CD4-positive, alpha-beta T cell treated with Interleukin-17A for 4 hours (primary cell): ENCODE measurements at places on chromosomes 7 and 10.

DNA sequence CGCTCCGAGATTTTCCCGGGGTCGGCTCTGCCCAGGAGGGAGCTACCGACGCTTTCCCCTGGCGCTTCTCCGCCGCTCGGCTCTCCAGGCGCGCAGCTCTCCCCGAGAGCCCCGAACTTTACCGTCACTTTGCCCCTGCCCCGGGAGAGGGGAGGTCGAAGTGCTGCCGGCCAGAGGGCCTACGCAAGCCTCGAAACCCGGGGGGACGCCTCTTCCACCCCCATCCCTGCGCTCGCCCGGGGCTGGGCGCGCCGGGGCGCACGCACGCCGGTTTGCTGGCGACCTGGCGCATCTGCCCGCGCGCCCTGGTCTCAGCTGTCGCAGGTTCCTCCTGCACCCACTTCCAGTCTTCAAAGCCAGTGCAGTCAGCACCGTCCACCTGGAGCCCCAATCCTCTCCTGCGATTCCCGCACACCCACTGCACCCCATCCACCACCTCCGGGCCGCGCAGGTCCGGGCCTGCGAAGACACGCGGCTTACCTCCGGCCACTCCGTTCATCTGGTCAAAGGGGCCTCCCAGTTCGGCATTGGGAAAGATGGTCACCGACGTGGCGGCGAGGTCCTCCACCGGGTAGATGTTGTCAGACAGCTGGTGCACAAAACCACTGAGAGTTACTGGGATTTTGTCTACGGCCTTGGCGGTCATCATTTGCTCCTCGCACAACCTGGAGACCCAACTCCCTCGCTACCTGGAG is 638 bp downstream of the EGR2 start:
- peak; percentile 30 for DNase-seq

- no peak for DNase-seq
Observed at GRCh38 chr10:23174074-23174976, 17.8 kb upstream of the PTF1A start.

GRCh38 chr7:123070702-123071286 is 75.3 kb upstream of the TAS2R16 start:
- no peak for DNase-seq

DNA sequence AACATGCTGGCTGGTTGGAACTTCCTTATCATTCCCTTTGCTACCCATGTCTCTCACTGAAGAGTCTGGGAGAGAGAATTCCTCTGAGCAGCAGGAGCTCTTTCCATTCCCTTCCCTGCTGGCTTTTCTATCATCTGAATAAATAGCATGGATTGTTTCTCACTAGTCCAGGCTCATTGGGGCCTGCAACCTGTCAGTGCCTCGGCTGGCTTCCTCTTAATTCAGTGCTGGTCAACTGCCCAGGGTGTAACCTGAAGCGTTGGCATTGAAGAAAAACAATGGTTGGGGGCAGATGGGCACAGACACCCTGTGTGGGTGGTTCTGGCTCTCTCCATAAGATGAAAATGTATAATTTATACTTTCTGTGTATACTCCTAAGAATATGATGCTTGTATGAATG is 155.6 kb downstream of the ANLN start:
- DNase-seq = no peak

DNA sequence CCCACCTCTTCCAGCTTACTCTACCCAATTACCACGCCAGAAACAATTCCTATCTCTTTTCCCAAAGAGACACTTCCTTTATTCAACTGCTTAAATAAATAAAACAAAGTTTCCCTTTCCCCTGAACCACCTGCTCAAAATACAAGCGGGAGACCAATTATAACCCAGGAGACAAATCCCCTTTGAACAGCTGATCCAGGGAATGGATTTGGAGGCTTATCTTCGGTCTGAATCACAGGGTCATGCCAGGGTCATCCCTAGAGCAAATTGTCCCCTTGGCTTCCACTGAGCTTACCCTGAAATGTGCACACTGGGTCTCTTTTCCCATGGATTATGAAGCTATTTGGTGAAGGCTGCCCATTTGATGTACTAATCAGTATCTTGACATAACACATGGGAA is 99.9 kb upstream of the JAZF1 start:
- no peak for DNase-seq
